ENCODE measurements at places on chromosomes 11 and 22.
A peak's percentile ranks its signal among the peaks of the same experiment; 100 is the strongest.

GRCh38 chr11:123203934-123204333 lies 8.9 kb upstream of the CLMP start:
- no peak for DNase-seq

DNA sequence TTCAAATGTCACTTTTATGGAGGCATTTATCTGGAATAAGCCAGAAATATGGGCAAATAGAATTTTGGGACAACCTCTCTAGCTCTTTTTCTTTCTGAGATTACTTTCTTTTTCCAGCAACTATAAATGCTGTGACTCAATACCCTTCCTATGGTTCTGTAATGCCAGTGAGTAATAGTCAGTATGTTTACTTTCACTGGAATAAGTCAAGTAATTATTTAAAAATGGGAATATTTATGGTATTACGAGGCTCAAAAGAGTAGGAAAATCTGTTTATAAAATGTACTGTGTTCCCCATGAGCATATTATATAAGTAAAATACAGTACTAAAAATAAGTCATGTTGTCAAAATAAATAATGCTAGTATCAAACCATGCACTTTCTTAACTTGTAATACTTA lies 750.5 kb downstream of the LUZP2 start:
- DNase-seq, result no peak

DNA sequence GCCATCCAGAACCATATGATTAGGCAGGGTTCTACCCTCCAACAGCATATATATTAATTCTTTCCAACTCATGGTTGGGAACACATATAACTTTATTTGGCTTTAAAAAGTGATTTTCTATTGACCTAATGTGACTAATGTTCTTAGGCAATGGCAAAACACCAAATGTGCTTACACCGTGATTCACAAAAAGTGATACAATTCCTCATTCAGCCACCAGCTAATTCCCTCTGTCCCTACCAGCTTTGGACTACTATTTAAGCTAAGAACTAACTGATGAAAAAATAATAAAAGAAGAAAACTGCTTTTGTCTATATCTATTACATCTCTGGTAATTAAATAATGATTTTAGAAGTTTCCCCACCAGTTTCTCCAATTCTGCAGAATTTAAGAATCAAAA lies 4.7 kb downstream of the CTSC start:
- no peak for DNase-seq

- no peak for DNase-seq
Measured at GRCh38 chr11:125945011-125945796, 640 bp upstream of the VSIG10L2 start.

DNA sequence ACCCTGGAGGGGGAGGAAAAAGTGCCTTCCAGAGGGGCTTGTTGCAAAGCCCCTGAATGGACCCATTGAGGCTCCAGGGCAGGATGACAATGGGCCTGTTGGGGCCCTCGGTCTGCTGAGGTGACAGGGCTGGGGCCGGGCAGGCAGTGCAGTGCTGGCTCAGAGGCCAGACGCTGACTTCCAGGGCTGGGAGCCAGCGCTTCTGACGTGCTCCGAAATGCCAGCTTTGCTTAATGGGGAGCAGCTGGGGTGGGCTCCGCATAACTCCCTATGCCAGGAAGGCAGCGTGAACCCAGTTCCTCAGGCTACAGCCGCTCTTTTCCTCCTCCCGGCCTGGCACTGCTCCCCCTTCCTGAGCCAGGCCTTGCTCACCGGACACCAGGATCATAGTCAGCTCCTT lies 17.7 kb downstream of the NAV2 start:
- no peak for DNase-seq

DNA sequence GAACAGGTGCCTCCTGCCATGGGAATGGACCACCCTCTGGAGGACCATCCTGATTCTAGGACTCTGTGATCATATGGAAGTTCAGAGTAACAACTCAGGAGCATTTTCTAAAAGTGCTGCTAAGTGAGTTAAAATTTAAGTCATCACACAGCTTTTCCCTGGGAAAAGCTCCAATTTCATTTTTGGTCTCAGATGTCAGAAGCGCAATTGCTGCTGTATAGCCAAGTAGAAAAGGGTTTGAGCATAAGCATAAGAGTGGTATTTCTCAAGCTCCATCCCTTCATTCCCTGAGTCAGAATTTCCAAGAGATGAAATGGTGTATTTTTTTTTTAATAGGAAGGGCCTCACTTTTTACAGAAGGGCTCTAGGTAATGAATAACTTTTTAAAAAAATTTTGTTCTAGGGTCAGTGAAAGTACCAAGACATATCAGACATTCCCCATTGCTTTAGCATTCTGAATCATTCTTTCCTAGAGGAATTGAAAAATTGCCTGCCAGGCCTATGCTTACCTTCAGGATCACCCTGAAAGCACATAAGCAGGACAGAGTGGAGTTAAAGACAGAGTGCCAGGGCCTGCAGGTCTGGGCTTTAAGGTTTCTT lies 564.5 kb upstream of the ISX start:
- DNase-seq, result no peak

DNA sequence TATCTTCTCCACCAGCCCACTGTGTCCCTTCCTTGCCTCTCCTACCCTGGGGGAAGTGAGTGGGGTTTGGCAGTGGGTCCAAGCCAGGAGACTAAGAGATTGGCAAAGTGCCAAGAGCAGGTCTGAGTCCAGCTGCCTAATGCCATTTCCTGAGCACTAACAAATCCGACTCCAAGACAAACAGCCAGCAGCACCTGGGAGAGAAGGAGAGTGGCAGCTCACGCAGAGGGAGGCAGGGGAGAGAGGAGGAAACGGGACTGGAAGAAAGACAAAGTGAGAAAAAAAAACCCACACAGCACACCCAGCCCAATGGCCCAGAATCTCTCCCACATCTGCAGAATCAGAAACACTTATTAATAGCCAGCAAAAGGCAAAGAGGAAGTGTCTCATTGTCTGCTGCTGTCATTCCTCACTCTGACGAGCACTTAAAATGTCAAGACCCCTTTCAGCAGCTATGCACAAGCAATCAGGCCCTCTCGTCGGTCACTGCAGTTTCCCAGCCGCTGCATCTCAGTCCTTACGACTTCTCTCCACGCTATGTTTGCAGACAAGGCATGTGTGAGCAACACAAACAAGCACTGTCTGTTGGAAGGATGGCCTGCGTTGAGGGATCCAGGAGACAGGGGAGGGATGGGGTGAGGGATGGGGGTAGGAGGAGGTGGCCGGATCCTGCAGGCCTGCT lies 558.4 kb upstream of the CADM1 start:
- no peak for DNase-seq

- DNase-seq, result peak; percentile 73
Measured at GRCh38 chr11:112285841-112286311, 25.2 kb upstream of the PLET1 start.

GRCh38 chr22:48749555-48750227 lies 1078.0 kb downstream of the BRD1 start:
- DNase-seq, result no peak

GRCh38 chr22:33022231-33022630 lies 36.0 kb downstream of the SYN3 start:
- no peak for DNase-seq

DNA sequence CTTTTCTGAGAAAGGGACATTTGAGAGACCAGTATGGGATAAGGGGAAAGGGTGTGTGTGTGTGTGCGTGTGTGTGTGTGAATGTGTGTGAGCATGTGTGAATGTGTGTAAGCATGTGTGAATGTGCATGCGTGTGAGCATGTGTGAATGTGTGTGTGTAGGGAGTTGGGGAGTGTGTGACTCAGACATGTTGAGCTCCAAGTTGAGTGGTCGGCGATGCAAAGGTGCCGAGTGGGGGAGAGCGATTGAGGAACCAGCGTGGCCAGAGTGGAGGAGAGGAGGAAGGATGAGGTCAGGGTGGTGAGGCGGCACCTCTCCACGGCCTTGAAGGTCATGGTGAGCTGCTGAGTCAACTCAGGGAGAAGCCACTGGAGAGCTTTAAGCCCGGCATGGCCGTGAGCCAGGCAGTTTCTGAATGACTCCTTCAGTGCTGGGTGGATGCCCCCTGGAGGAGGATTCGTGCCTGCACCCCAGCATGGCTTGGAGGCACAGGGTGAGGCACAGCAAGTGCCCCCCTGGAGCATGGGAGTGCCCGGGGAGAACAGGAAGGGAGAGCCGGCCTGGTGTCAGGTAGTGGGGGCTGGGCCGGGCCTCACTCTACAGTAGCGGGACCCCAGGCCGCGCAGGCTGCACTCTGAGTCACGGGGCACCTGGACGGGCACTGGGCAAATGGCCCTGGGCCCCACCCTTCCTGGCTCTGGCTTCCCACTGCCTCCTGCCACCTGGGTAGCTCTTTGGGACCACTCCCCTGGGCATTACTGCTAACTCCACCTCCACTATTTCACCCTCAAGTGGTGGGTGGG lies 8.2 kb upstream of the CCDC88B start:
- DNase-seq, result peak; percentile 95

DNA sequence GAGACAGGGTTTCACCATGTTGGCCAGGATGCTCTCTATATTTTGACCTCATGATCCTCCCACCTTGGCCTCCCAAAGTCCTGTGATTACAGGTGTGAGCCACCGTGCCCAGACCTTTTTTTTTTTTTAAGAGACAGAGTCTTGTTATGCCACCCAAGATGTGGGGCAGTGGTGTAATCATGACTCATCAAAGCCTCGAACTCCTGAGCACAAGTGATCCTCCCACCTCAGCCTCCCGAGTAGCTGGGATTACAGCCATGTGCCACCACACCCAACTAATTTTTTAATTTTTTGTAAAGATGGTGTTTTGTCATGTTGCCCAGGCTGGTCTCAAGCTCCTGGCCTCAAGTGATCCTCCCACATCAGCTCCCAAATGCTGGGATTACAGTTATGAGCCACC lies 37.9 kb downstream of the IZUMO1R start:
- no peak for DNase-seq

DNA sequence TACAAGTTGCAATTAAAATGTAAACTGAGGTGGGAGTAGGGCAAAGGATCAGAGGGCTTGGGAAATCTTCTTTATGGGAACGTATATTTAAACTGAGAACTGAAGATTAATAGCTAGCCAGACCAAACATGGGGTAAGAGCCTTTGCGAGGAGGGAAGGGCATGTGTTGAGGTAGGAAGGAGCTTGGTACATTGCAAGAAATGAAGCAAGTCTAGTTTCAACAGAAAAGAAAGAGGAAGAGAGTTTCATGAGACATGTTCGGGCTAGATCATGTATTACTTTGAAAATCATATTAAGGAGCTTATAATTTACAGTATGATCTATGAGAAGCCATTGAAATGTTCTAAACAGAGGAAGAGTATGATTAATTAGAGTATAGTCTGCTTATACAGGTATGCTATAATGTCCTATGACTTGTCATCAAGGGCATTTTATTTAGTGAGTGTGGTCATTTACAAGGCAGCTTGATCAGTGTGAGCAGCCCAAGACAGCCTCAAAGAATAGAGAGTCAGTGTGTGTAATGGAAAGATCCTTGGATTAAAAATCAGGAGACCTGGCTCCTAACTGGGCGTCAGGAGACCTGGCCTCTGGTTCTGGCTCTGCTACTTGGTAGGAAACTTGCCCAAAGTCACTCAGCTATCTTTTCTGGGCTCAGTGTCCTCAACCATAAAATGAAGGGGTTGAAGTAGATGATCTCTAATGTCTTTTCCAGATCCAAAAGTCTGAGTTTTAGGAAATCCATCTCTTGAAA lies 10.9 kb downstream of the GAS2 start:
- peak; percentile 45 for DNase-seq

DNA sequence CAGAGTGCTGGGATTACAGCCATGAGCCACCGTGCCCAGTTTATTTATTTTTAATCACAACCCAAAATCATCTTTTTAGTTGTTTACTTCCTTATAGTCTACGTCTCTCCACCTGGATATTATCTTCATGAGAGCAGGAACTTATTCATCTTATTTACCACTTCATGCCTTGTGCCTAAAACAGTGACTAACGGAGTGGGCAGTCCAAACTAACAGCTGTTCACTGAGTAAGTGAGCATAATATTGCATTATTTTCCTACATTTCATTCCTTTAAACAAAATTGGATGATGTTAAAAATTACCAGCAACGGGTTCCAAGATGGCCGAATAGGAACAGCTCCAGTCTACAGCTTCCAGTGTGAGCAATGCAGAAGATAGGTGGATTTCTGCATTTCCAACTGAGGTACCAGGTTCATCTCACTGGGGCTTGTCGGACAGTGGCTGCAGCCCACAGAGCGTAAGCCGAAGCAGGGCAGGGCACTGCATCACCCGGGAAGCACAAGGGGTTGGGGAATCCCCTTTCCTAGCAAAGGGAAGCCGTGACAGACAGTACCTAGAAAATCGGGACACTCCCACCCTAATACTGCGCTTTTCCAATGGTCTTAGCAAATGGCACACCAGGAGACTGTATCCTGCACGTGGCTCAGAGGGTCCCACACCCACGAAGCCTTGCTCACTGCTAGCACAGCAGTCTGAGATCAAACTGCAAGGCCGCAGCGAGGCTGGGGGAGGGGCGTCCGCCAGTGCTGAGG lies 14.1 kb downstream of the TMEM123 start:
- DNase-seq, result no peak

DNA sequence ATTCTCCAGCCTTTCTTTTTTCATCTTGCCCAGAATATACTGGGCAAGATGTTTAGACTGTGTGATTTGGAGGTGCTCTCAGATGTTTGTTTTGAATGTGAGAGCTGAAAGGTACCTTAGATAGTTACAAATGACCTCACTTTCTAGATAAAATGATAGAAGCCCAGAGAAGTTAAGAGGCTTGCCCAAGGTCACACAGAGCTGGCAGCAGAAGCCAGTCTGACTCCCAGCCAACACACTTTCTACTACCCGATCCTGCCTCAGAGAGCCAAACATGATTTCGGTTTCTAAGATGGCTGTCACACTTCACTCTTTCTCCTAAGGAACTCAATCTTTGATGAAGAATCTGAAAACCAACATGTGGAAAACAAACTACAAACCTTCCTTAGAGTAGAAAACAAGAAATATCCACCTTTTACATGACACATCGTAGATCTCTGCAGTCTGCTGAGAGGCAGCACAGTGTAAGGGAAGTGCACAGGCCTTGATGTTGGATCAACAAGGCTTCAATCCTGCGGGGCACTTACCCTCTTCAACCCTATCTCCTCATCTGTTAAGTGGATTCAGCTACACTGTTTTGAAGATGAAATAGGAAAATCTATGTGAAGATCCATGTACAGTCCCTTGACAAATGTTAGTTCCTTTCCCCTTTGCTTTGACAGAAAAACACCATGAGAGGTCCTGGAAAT lies 58.6 kb downstream of the SYTL2 start:
- no peak for DNase-seq

DNA sequence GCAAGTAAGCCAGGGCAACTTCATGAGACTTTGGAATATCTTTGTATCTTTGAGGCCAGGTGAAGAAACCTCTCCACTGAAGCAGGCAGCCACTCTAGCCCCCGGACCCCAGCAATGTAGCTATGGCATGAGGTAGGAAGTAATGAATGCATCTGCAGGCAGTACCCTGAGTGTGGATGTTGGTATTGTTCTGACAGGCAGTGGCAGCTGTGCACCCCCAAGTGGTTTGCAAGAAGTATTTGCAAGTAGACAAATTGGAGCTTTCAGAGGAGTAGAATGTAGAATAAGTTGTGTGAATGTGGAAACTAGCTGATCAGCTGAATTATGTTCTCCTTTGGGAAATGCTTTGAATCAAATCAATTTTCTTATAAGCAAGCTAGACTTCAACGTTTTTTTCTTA lies 194.4 kb upstream of the PGR start:
- DNase-seq, result no peak

- DNase-seq, result no peak
Measured at GRCh38 chr11:69320756-69321741, 27.1 kb downstream of the MYEOV start.
